Brain pericyte (primary cell): ENCODE measurements at places on chromosomes 7 and 10.

GRCh38 chr10:119377451-119377957 lies 165.0 kb downstream of the RGS10 start:
- DNase-seq: no peak

- no peak for DNase-seq
Measured at GRCh38 chr10:6201516-6201975, 1.2 kb upstream of the PFKFB3 start.

DNA sequence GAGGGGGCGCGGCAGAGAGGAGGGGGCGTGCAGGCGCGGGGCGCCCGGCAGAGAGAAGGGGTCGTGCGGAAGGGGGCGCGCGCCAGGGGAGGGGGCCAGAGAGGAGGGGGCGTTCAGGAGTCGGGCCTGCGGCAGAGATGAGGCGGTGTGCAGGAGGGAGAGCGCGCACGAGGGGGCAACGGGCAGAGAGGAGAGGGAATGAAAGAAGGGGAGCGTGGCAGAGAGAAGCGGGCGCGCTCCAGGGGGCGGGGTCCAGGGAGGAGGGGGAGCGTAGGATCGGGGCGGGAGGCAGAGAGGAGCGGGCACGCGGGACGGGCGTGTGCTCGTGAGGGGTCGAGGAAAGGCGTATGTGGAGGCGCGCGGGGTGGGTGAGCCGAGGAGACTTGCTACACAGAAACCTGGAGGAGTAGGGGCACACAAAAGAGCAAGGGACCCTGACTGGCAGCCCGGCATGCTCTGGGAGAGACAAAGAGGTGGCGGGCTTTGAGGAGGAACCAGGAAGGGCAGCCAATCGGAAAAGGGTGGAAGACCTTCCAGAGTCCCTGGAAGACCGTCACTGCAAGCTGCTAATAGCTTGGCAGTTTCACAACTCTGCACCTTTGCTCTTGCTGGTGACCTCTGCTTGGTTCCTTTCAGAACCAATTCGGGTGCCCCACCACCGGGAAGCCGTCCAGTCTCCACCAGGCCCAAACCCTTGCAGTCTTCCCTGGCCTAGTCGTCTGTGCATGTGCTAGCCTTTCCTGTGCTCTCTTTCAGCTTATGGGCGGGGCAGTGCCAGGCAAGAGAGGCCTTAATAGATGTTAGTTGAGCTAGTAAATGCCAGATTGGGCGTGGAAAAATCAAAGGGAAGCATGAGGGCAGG lies 639 bp downstream of the DYDC2 start:
- DNase-seq: no peak

- no peak for DNase-seq
Measured at GRCh38 chr10:62610649-62611229, 193.8 kb upstream of the ADO start.

- DNase-seq: no peak
Measured at GRCh38 chr7:99876933-99877332, at the start of gene OR2AE1. Gene OR2AE1 (minus strand): TSS chr7:99877033. CDS start chr7:99877033, 0 bp downstream.

- DNase-seq: no peak
Measured at GRCh38 chr7:132882714-132883428, 199.0 kb downstream of the CHCHD3 start.

GRCh38 chr7:143480501-143480900 lies 2.8 kb downstream of the TAS2R41 start:
- DNase-seq: no peak

DNA sequence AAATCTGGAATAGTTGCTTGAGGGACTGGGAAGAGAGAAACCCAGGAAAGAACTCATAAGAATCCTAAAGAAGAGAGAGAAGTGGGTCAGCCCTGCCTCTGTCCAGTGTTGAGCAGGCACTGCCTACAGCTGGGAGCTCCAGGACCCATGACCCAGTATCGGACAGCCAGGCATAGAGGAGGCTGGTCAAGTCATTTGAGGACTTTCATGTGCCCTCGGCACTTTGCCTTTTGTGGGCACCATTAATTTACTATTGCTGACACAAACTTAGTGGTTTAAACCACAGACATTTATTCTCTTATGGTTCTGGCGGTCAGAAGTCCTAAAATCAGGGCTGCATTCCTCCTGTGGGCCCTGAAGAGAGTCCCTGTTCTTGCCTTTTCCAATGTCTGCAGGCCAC lies 60.3 kb downstream of the CPXM2 start:
- no peak for DNase-seq

DNA sequence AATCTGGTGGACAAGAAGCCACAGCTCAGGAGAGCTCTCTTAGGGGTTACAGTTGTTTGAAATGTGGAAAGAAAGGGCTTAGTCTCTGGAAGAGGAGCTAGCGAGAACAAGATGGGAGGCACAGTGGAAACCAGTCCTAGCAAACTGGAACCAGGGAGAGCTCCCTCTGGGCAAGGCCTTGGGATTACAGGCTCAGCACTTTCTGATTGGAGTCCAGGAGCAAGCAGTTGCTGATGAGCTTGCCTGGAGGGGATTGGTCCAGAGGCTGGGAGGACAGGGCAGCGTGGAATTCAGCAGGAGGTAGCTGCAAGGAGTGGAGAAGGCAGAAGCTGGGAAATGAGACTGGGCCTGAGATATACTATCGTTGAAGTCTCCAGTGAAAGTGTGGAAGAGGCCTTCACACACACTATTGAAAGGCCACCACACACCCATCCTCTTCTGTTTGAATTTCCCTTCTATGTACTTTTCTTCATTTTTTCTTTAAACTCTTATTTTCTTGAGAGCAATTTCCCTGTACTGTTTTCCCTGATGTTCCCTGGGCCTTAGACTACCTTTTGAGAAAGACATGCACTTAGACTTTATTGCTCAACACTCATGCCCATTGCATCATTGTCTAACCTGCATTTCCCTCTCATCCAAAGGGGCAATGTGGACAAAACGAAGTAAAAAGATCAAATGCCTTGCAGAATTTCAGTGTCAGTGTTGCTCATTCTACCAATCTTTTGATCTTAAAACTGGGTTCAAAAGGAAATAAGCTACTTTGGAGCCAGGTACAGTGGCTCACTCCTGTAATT lies 57.8 kb upstream of the LANCL2 start:
- no peak for DNase-seq

GRCh38 chr7:105493196-105493922 lies 28.7 kb downstream of the PUS7 start:
- DNase-seq: no peak

DNA sequence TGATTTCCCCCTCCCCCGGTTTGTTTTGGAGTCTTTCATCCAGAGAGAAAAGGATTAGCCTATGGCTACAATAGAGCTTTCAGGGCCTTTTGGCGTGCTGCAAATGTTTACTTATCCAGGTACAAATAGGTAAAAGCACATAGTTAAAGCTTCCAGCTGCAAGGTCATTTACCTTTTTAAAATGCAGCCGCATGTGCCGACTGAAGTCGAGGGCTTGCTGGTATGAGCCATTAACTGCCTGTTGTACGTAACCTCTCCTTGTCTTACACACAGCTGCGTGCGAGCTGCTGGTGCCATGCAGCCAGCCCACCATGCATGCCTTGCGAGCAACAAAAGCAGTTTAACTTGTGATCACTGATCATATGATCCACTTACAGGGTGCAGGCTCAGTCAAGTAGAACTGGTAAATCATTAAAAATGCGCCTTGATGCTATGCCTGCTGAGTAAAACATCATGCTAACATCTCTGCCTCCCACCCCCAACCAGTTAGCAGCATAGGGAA lies 866.4 kb downstream of the LRMDA start:
- no peak for DNase-seq

DNA sequence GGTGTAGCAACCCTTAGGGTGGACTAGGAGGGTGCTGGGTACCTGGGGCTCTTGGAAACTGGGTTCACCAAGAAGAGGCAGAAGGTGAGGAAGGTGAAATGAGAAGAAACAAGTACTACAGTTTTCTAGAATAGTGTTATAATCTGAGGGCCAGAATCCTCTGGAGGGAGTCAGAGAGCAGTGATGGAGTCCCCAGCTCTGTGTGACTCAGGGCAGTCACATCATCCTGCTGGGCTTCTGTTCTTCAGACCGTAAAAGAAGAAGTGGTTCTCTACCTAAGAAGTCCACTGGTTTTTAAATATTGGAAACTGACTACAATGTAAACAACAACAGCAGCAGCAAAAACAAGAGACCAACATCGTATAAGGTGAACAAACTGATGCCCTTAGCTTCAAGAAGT lies 197.3 kb downstream of the PRPF18 start:
- no peak for DNase-seq

GRCh38 chr10:36303896-36304295 lies 661.8 kb upstream of the FZD8 start:
- no peak for DNase-seq

GRCh38 chr7:82740246-82740848 lies 296.8 kb upstream of the CACNA2D1 start:
- DNase-seq: no peak

DNA sequence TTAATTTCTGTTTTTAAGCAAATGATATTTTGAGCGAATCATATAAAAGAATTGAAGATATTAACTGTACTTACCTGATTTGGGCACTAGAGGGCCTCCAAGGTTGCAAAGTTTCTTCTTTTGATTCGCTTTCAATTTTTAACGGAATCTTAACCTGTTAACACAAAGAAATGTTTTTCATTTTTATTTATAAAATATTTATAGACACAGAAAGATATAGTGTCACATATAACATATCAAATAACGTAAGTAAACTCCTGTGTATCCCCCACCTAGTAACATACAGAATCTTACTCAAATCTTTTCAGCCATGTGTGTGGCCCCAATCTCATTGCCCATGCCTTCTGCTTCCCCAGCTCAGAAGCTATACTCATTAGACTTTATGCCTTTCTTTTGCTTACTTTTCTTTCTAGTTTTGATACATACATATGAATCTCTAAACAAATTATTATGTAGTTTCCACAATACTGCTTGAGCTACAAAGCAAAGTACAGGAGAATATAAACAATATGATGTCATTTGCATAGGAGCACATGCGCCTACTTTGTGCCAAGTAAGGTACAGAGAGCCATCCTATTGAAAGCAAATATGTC lies 49.5 kb upstream of the ZPBP start:
- DNase-seq: no peak

DNA sequence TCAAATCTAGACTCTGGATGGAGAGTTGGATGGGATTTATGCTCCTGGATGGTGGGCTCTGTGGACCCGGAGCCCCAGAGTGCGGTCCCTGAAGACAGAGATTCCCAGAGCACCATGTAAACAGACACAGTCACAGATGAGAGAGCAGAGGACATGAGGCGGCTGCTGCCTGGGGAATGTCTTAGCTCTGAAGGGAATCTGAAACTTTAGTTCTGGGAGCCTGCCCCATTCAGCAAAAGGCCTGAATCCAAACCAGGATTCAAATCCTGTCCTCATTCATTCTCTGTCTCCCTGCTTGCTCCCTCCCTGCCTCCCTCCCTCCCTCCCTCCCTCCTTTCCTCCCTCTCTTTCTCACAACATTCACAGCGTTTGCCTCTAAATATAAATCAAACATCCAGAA lies 49.5 kb upstream of the CALD1 start:
- no peak for DNase-seq

- DNase-seq: no peak
Measured at GRCh38 chr10:77301305-77301730, 336.3 kb downstream of the KCNMA1 start.

- DNase-seq: no peak
Measured at GRCh38 chr7:120467676-120468075, 194.7 kb downstream of the KCND2 start.
